ENCODE measurements at places on chromosomes 3 and 15. TPM values are rescaled to one million over a fixed set of nuclear protein-coding genes. Genes with fewer than 3 reads are reported as not detected.

The NMNAT3 gene
- 0.43 TPM for total RNA-seq

GRCh38 chr3:128327606-128328031 is 139.1 kb downstream of the DNAJB8 start:
- no peak for DNase-seq

DNA sequence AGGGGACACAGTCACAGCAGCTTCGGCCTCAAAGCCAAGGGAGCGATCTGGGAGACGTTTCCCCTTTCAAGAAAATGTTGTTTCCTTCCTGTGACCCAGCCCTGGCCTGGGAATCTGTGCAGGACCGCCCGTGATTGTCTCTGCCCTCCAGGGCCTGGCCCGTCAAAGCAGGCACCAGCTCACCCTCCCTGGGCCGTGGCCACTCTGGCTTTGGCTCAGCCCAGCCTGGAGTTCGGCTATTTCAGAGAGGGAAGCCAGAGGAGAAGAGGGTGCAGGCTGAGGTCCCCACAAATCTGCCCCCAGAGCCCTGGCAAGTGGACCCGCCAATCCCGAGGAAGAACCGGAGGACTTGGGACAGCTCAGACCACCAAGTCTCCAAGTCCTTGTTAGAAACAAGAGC is 12.7 kb downstream of the GATA2 start:
- DNase-seq, result no peak

GRCh38 chr15:89379818-89380217 is 45.2 kb upstream of the POLG start:
- no peak for DNase-seq

- DNase-seq, result no peak
Measured at GRCh38 chr3:61783993-61784718, 222.8 kb downstream of the PTPRG start.

- DNase-seq, result no peak
Measured at GRCh38 chr3:122390665-122391064, 6.7 kb downstream of the FAM162A start.

- DNase-seq, result no peak
Measured at GRCh38 chr3:171155122-171155700, 128.7 kb upstream of the SLC2A2 start.

Measured in activated T-helper 2 cell treated with anti-CD3 and anti-CD28 coated beads, Interferon-gamma antibody, Interleukin-2, Interleukin-4, amounts not matched to agents 10 μg/mL and 5 μg/mL and 100 μg/mL, durations not matched to agents 14 hours and 24 hours and 36 hours (primary cell).